ENCODE measurements at places on chromosomes 7 and 10.

- DNase-seq, result no peak
These were observed 83.6 kb downstream of the MPP7 start for GRCh38 chr10:28219251-28219650.

- DNase-seq, result peak; percentile 23
These were observed 232.7 kb upstream of the TAC1 start for GRCh38 chr7:97499204-97499603.

- no peak for DNase-seq
These were observed 196.1 kb upstream of the GALNT17 start for GRCh38 chr7:70935854-70936253.

GRCh38 chr7:44796034-44796503 lies 412 bp upstream of the PPIA start:
- DNase-seq, result no peak

DNA sequence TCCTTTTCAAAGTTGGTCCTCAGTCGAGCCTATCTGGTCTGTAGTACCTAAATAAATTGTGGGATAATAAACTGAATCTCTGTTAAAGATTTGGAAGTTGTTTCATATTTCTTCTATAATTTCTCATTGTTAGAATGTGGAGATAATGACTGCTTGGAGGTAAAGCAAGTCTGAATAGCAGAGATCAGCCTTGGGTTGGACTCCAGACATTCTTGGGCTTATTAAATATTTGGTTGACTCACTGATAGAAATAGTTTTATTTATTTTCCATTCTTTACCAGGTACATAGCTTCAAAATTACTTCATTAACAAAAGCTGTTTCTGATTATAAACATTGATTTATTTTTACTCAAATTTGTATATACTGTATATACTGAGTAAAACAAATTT lies 34.3 kb downstream of the TPST1 start:
- no peak for DNase-seq

- DNase-seq, result no peak
These were observed 933.8 kb downstream of the IPMK start for GRCh38 chr10:57333880-57334279.

DNA sequence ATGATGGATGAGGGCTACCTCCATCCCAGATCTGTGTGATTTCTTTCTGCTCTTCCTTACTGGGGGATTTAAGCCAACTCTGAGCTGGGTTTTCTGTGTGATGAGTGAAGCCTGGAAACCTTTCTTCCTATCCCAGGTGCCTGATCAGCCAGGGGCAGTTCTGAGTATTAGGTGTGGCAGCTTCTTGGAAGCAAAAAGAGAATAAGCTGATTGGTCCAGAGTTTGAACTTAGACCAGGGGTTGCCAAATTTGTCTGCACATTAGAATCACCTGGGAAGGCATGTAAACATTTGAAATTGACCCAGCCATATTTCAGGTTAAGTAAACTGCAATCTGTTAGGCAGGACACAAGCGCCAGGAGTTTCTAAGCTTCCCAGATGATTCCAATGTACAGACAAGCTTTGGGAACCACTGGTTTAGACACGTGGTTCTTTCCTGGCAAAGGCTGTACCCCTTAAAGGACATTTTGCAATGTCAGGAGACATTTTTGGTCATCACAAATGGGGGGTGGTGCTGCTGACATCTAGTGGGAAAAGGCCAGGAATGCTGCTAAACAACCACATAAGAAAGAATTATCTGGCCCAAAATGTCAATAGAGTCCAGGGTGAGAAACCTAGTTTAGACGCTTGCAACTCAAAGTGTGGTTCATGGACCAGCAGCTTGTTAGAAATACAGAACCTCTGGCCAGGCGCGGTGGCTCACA lies 160.5 kb upstream of the GHITM start:
- DNase-seq, result no peak

DNA sequence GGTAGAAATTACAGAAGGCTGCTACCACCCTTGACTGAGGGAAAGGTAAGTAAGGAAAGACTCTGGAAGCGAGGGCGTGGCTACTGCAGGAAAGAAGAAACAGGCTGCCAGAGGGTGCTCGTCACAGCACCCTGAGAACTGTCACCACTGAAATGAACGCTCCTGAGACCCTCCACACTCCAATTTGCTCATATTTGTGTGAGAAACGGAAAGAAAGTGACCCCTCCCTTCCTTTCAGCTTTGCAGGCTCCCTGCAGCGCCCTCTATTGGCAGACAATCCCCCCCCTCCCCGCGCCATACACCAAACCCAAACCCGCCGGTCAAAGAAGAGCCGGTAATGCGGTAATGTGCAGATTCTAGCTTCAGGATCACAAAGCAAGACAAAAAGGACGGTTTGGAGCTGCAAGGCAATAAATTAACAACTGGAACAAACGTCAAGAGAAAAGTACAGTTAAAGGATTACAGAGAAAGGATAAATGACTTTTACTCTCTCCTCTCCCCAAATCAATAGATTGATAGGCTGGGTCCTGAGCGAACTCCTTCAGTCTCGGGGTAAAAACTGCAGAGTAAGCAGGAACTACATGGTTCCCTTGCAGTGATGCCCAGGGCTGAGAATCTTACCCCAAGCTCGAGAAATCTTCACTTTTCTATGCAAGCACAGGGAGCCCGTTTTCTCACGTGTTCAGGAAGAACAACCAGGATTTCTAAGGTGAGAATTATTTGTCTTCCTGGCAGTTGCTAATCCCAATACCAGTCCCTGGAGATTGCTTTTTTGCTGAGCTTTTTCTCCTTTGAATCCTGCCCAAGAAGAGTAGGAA lies 47.6 kb downstream of the STEAP1B start:
- peak; percentile 79 for DNase-seq

DNA sequence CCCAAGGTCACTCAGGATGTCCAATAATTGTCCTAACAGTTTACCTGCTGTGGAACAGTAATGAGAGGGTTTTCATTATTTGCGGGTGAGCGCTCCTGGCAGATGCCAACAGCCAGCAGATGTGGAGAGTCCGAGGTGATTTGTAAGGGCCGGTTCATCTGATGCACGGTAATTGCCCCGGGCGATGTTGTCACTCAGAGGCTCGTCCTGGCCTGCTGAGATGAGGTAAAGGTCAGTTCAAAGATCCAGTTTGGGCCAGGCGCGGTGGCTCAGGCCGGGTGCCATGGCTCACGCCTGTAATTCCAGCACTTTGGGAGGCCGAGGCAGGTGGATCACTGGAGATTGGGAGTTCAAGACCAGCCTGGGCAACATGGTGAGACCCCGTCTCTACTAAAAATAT lies 16.9 kb downstream of the LHPP start:
- no peak for DNase-seq

DNA sequence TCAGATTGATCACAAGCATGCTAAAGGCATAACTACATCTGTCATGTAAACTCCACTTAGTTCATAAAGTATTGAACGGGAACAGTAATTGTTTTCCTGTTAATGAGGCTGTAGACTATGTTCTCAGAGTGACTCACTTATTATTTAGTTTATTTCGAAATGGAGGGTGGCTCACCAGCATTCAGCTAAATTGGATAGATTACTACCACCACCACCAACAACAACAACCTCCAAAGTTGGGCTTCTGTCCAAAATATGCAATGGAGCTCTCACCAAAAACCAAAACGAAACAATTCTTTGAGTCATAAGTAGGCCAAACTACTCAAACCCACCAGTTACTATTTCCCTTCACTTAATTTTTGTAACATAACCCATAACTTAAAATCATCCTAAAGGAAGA lies 127.9 kb upstream of the NRBF2 start:
- DNase-seq, result no peak

DNA sequence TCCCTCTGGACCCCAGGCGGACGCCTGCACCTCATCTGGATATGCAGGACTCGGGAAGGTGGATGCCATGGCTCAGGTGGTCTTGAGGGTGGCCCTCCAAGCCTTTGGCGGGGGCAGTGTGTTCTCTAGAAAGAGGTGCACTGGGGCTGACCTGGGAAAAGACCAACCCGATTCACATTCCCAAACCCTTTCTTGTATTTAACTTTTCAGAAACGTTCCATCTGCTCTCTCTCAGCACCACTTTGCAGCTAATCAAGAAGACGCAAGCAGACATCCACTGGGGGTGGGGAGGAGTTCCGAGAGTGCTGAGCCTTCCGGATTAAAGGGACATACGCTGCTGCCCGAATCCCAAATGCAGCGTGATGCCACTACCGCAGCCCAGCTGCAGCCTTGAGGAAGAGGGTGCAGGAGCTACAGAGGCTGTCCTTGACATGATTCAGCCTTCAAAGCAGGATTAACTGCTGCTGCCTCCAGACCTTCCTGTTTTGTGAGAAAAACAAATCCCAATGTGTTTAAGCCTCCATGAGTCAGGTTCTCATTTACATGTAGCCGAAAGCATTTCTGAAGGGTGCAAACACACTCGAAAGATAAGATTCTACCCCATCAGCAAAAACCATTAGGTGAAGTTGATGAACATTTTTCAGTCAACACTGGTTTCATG lies 39.9 kb downstream of the RBM17 start:
- no peak for DNase-seq

DNA sequence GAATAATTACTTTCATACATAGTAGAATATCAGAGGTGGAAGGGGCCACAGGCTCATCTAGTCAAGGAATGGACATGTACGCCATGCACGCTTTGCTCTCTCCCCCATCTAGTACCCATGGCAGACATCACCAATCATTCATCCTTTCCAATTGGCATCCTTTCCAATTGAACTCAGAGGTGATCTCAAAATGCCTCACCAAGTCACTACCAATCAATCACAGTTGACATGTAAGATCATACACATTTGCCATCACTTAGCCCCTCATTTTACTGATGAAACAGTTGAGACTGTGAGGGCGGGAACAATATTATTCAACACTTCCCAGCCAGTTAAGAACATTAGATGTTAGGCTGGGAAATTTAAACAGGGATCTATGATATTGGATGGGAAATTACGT lies 308.4 kb downstream of the FGFR2 start:
- no peak for DNase-seq

GRCh38 chr10:132404911-132405462 lies 8.0 kb downstream of the PWWP2B start:
- DNase-seq, result no peak

GRCh38 chr10:15483215-15484075 lies 112.4 kb upstream of the FAM171A1 start:
- DNase-seq, result no peak

DNA sequence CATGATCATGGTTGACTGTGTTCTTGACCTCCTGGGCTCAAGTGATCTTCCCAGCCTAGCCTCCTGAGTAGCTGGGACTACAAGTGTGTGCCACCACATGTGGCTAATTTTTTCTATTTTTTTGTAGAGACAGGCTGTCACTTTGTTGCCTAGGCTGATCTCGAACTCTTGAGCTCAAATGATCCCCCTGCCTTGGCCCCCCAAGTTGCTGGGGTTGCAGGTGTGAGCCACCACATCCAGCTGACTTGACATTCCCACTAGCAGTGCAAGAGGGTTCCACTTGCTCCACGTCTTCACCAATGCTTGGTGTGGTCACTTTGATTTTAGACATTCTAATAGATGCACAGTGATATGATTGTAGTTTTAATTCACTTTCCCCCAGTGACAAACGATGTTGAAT lies 25.1 kb downstream of the CYP26A1 start:
- no peak for DNase-seq

DNA sequence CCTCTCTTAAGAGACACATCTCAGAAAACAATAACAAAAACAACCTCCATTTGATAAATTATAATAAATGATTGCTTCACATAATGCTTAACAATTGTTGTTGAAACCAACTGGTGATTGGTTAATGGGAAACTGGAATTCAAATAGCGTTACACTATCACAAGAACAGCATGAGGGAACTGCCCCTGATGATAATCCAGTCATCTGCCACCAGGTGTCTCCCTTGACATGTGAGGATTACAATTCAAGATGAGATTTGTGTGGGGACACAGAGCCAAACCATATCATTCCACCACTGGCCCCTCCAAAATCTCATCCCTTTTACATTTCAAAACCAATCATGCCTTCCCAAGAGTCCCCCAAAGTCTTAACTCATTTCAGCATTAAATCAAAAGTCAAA lies 375.9 kb downstream of the BMPER start:
- DNase-seq, result no peak

- no peak for DNase-seq
These were observed 4.2 kb downstream of the AFAP1L2 start for GRCh38 chr10:114400091-114400490.

GRCh38 chr7:67523713-67524112 lies 527.1 kb downstream of the TYW1 start:
- no peak for DNase-seq

DNA sequence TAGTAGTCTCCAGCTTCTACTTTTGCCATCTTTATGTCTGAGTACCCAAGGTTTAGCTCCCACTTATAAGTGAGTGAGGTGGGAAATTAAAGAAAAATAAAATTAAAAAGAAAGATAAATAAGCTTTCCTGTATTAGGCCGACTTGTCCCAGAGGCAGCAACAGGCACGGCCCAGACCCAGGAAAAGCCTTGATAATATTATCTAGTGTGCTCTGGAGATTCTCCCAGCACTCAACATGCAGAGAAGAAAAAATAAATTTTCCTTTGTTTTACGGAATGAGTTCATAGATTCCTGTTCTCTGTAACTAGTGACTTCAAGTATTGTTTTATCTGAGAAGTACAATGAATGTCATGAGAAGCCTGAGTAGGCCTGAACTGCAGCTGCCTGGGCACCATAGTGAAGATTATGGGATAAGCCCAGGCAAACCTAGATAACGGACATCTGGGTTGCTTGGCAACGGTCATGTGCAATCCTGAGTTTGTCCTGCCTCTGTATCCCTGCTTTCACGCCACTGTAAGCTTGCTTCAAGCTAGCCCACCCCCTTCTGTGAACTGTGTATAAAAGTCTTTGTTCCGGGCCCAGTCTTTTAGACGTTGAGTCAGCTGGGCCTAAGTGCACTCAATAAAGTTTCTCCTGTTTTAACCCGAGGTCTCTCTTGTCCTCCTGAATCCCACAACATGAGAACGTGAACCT lies 6.4 kb downstream of the ATE1 start:
- DNase-seq, result no peak

GRCh38 chr10:112898540-112899390 lies 51.3 kb upstream of the TCF7L2 start:
- DNase-seq, result peak; percentile 38

GRCh38 chr7:26387731-26388130 lies 96.1 kb downstream of the SNX10 start:
- no peak for DNase-seq

DNA sequence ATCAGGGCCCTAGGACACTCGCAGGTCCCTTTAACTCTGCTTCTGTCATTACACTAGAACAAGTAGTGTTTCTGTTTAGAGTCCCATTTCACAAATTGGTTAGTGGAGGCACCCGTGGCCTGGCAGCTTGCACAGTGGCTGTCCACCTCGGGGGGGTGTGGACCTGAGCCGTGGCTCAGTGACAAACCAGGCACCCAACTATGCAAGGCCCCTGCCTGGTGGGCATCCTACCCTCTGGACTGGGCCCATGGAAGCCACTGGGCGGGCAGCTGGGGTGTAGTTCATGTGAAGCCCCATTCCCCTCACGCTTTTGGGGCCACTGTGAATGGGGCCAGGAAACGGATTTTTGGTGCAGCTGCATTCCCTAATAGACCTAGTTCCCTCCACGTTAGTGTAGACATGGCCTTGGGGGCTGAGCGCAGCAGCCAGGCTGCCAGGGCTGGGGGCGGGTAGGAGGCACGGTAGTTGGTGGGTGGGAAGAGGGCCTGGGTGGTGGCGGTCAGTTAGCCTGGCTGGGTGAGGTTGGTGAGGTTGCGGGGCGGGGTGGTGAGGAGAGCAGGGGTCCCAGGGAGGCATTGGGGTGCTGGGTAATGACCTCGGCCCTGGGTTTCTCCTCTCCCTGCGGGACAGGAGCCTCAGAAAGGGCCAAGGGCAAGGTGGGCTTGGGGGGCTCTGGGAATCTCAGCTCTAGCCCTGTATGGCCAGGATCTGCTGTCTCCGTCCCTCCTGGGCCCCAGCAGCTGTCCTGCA lies 18.7 kb downstream of the ZNF316 start:
- no peak for DNase-seq
